Stimulated activated CD4-positive, alpha-beta T cell treated with anti-CD3 and anti-CD28 coated beads, Interleukin-15, amount 100 ng/mL, for 48 hours (primary cell): ENCODE measurements at places on chromosomes 5 and 9.

- DNase-seq = no peak
These were observed 575.2 kb upstream of the ZNF608 start for GRCh38 chr5:125321654-125322053.

DNA sequence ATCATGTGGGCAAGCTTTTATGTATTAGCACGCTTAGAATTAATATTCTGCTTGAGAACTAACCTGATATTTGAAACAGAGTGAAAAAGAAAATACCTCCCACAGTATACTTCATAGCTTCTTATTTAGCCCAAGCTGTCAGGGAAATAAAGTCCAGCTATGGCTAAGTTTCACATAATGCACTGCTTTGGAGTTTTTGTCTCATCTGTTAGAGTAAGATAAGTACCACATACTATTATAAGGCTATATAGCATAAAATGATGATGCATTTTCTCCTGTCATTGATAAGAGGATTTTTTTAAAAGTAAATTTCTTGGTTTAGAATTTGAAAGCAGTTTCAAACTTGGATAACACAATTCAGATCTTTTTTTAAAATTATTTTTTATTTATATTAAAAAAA is 2.4 kb upstream of the ANKDD1B start:
- no peak for DNase-seq

DNA sequence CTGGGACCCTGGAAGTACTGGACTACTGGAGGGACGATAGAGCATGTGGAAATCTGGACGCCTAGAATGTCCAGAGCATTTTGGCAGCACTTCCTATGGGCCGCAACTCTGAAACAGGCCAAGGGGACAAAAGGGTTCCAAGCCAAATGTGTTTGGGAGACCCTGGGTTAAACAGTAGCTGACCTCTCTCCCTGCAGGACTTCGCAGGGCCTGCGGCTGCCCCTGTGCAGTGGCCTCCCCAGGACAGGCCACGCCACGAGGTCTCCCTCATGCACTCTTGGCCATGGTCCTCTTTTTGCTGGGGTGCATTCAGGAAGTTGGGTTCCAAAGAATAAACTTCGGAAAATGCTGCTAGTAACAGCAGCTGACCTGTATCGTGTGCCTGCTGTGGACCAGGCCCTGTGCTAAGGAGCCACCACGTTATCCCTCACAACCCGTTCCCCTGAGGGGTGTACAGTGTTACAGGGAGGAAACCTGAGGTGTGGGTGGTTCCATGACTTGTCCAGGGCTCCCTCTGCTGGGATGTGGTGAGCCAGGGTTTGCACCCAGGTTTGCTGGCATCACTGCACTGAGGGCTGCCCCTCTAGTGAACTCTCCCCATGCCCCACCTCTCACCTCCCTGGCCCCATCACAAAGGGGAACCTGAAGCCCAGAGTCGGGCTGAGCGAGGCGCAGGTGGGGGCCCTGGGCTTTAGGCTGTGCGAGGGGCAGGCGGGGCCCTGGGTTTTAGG is 79.4 kb downstream of the AMBP start:
- DNase-seq = no peak

DNA sequence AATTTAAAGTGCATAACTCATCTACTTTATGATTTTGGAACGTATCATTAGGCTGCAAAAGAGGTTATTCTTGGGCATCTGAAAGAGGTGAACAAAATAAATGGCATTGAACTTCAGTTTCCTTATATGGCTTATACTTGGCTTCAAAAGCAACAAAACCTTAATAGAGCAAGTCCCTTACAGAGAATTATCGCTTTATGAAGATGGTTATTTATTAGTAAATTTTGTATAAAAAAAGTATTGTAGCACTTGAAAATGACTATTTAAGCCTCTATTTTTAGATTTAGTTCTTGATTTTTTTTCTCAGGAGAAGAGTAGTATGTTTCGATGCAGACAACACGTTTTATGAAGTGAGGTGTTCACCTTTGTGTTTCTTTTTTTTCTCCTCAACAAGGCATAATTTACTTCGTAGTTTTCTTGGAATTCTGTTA is 2.0 kb downstream of the ERBIN start:
- no peak for DNase-seq

GRCh38 chr9:111118256-111118948 is 80.1 kb upstream of the LPAR1 start:
- DNase-seq = no peak

DNA sequence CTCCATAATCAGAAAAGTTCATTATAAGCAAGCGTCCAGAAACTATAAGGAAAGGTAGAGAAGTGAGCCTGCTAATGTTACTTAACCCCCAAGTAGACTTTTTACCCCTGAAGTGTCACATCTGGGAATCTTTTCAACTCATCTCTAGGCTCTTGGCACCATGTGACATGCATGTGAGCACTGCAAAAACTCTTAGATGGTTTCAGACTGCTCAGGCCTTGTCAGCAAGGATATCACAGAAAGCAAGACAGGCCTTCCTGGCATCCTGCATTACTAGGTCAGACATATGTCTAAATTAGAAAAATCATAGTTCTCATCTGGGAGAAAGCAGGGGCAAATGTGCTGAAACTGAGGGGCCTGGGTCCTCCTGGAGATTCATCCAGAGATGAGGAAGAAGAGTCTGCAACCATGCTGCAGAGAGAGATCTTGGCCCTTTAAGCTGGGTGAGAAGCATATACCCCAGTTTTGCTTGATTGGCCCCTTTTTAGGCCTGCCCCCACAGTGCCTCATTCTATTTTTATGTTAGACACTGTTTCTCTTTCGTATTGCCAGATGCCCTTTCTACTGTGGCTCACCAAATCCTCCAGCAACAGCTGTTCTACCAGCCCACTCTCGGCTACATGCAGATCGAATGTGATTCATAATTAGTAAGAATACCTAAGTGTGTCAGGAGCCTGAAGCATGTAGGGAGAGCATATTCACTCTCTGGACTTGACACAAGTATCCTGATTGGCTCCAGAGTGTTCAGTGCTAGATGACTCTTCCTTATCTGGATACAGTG is 19.0 kb downstream of the TMEM8B start:
- peak; percentile 50 for DNase-seq

DNA sequence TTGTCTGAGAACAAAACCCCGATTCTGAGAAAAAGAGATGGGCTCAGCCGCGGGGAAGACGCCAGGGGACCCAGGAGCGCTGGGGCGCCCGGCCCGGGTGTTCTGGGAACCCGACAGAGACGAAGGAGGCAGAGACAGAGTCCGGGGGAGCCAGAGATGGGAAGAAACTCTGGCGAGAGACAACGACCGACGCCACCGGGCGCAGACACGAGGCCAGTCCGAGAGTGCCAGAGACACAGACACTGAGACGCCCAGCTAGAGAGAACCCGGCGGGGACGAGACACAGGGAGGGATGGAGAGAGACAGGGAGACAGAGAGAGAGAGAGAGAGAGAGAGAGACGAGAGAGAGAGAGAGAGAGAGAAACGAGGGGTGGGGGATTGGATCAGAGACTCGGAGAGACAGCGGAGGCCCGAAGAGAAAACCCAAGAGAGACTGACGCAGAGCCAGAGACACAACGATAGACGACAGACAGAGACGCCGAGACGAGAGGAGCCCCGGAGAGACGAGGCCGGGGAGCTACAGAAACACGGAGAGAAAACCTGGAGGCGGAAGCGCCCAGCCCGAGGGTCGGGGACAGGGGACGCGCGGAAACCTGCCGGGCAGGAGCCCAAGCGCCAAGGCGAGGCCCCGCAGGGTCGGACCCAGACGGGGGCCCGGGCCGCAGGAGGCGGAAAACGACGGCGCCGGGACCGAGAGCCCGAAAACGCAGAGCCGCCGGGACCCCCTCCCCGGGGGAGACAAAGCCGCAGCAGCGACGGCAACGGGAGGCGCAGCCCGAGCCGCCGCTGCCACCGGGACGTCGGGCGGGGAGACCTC is 3.3 kb downstream of the NR5A1 start:
- DNase-seq = no peak
